ENCODE measurements at places on chromosomes 1 and 21. TPM values are rescaled to one million over a fixed set of nuclear protein-coding genes. Genes with fewer than 3 reads are reported as not detected.

OR6N1 gene
- total RNA-seq = not detected

FNDC5 gene
- total RNA-seq = 50.5 TPM

MSH4 gene
- 0.90 TPM for total RNA-seq

MMEL1 gene
- 2.6 TPM for total RNA-seq

CELA3A gene
- total RNA-seq = not detected

SPATA1 gene
- total RNA-seq = 1.2 TPM

SH2D1B gene
- 0.37 TPM for total RNA-seq

IFI44 gene
- 49.8 TPM for total RNA-seq

IQCC gene
- total RNA-seq = 3.2 TPM

GBP7 gene
- not detected for total RNA-seq

SETD4 gene
- 33.9 TPM for total RNA-seq

FCAMR gene
- not detected for total RNA-seq

CR1 gene
- total RNA-seq = 6.7 TPM

SPTA1 gene
- 3.9 TPM for total RNA-seq

FCMR gene
- 0.95 TPM for total RNA-seq

RHCE gene
- 0.85 TPM for total RNA-seq

MIXL1 gene
- total RNA-seq = not detected

NR0B2 gene
- not detected for total RNA-seq

SPRR2A gene
- total RNA-seq = not detected

RAP1GAP gene
- total RNA-seq = 4.0 TPM

FMO5 gene
- 9.5 TPM for total RNA-seq

HAPLN2 gene
- total RNA-seq = not detected

VWA5B1 gene
- 0.58 TPM for total RNA-seq

PTCH2 gene
- 4.4 TPM for total RNA-seq

SLC2A5 gene
- 1.3 TPM for total RNA-seq

DEGS1 gene
- total RNA-seq = 95.5 TPM

CD1E gene
- 0.69 TPM for total RNA-seq

KCNE2 gene
- total RNA-seq = not detected

ZBTB37 gene
- total RNA-seq = 32.8 TPM

TCHH gene
- not detected for total RNA-seq

OR2L2 gene
- 0.11 TPM for total RNA-seq

DIPK1A gene
- 21.8 TPM for total RNA-seq

Data from urinary bladder (tissue), 4 donors.